Renal cortex interstitium (tissue), 15 donors: ENCODE measurements at places on chromosomes 3 and 15. TPM values are rescaled to one million over a fixed set of nuclear protein-coding genes. Genes with fewer than 3 reads are reported as not detected.

GRCh38 chr15:99707473-99708270 is 25.6 kb downstream of the LYSMD4 start:
- DNase-seq = no peak

The OXSM gene
- polyA plus RNA-seq = 20.5 TPM

GRCh38 chr3:197953325-197953724 is 3.3 kb downstream of the RPL35A start:
- DNase-seq = no peak

The SAMMSON gene
- 0.17 TPM for polyA plus RNA-seq

The GOLGA8S gene
- polyA plus RNA-seq = 0.79 TPM

DNA sequence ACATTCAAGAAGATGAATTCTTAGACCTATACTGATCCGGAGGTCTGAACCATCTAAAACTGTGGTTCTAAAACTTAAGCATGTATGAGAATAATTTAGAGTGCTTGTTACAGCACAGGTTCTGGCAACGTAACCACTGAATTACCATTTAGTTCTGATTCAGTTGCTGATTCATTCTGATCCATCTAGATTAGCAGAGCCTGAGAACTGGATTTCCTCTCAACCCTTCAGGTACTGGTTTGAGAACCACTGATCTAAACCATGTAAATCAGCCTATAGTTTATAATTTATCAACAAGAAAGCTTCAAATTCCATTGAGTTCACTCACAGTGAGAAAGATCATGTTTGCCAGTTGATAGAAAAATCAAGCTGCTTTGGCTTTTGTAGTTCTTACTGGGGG is 1001.1 kb upstream of the EPHA6 start:
- no peak for DNase-seq

DNA sequence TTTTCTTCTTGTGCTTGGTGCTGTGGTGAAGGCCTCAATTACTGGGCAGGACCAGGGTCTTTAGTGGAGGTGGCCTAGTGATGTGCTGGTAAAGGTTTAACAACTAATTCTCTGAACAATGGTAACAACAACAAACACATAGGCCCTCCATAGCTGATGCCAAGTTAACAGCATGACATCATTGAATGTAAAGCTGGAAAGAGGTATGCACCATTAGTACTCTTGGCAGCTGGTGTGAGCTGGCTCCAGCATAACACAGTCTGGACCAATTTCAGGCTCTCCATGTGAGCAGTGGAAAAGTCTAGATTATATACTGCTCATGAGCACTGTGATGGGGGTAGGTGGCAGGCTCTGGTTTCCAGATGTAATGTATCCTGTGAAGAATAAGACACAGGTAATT is 61.8 kb downstream of the SLC7A14 start:
- DNase-seq = no peak
